ENCODE measurements at places on chromosomes 1 and 21. TPM values are rescaled to one million over a fixed set of nuclear protein-coding genes. Genes with fewer than 3 reads are reported as not detected.

GRCh38 chr1:180231936-180232335 is 1.9 kb downstream of the LHX4 start:
- DNase-seq: no peak

DNA sequence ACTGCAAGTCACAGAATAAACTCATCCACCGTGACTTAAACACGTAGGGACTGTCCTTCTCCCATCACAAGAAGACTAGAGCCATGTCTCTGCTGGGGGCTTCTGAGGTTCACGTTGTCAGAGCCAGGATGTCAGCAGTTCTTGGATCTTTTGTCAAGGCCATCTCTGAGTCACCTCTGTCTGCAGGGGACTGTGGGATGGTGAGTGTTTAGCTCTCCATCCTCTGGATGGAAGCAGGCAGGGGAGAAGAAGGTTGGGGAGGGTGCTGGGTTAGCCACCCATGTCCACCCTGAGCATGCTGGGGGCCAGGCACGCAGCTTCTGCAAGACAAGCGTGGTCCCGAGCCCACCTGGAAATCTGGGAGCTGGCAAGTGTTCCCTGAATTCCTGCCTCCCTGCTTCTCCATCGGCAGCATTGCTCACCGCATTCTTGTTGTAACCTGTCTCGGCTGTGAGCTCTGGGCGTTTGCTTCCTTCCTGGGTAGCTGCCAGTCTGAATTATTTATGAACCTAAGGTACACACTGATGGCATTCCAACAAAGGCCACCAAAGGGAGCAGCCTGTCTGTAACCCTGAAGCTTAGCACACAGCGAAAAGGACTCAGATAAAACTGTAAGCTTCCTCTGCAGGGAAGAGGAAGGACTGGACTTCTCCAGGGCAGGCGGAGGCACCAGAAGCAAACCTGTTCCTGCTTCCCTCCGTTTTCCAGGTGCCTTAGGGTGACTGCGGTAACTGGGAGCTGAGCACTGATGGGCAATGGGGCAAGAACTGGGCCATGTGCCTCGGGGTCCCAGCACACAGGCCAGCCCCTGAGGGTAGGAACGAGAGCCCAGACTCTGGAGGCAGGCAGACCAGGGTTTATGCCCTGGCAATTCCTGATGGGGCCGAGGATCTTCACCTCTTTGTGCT is 88.6 kb downstream of the RIPK4 start:
- peak; percentile 97 for DNase-seq

- DNase-seq: no peak
Measured at GRCh38 chr21:46603228-46603627, 1.7 kb downstream of the S100B start.

DAB1 gene
- total RNA-seq: not detected

ADGRL4 gene
- total RNA-seq: not detected
